ENCODE measurements at places on chromosomes 6 and 20.

GRCh38 chr6:137697267-137697938 lies 169.7 kb upstream of the TNFAIP3 start:
- no peak for ATAC-seq

- ATAC-seq = no peak
Observed at GRCh38 chr6:23137611-23138010, 568.2 kb downstream of the HDGFL1 start.

DNA sequence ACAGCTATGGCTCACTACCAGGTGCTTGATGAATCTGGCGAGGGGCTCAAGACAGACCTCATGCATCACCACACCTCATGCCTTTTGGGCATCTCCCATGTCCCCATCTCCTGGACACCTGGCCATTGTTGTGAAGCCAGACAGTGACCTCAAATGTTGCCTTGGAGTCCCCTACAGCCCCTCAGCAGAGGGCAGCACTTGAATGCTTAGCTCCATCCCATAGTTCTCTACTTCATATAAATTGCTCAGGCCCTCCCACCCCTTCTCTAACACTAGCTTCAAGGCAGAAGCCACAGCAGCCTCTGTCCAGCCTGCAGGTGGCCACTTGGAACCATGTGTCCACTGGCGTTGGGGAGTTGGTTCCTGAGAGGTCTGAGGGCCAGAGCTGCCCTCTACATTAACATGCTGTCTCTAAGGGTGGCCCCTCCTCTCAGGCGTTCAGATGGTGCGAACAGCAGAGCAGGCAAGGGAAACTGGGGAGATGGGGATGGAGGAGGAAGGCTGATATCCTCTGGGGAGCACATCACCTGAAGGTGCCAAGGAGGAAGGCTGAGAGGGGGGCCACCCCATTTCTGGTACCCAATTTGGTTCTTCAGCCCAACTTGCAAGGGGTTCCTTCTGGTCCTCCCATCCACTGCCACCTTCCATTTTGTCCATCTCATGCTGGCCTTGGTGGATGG lies 31.3 kb downstream of the MOCS1 start:
- ATAC-seq = no peak

DNA sequence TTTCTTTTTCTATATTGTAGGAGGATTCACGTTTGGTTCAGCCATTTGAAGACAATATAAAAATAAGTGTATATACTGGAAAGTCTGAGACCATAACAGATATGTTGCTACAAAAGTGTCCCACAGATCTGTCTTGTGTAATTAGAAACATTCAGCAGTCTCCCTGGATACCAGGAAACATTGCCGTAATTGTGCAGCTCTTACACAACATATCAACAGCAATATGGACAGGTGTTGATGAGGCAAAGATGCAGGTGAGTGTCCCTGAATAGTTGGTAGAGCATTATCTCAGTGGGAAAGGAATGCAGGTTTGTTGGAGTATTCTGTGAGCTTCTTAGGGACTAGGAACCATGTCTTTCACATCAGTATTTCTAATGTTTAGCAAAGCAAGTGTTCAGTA lies 18.3 kb upstream of the ADGRF4 start:
- no peak for ATAC-seq

DNA sequence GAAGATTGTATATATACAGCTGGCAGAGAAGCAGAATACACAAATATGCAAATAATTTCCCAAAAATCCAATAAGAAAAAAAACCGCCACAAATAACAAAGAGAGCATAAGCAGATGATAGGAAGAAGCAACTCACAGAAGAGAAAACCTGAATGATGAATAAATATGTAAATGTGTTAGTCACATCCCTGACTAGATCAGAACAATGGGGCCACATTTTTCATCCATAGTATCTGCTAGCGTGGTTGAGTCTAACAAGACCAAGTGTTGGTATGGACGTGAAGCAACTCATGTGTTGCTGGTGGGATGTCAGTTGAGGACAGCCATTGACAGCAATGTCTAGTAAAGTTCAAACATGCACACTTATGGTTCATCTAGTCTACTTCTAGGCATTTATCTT lies 3.9 kb upstream of the SLC22A3 start:
- no peak for ATAC-seq

GRCh38 chr6:109877028-109878004 lies 100.8 kb upstream of the GPR6 start:
- ATAC-seq = peak; percentile 59

GRCh38 chr20:54355631-54356280 lies 119.6 kb upstream of the DOK5 start:
- ATAC-seq = no peak

GRCh38 chr20:45330476-45330875 lies 17.7 kb downstream of the SDC4 start:
- ATAC-seq = no peak

DNA sequence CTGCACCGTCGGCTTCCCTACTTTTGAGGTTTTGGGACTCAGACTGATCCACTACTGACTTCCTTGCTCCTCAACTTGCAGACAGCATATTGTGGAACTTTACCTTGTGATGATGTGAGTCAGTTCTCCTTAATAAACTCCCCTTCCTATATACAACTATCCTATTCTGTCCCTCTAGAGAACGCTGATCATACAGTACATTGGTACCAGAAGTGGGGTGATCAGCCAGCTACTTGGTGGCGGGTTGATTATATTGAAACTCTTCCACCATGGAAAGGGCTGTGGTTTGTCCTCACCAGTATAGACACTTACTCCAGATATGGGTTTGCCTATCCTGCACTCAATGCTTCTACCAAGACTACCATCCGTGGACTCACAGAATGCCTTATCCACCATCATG lies 7.6 kb upstream of the TAF4 start:
- no peak for ATAC-seq

DNA sequence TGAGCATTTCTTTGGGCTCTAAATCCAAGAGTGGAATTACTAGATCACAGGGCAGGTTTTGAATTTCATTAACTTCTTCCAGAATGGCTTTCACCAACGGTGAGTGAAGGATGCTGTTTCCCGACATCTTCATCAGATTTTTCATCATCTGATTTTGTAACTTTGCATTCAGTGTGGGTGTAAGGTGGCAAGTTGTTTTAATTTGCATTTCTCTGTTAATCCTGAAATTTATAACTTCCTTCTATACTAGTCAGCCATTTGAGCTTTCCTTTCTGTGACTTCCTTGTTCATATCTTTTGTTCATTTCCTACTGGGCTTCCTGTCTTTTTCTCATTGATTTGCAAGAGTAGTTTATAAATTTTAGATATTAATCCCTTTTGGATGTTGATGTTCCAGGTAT lies 18.7 kb upstream of the HCK start:
- ATAC-seq = no peak

DNA sequence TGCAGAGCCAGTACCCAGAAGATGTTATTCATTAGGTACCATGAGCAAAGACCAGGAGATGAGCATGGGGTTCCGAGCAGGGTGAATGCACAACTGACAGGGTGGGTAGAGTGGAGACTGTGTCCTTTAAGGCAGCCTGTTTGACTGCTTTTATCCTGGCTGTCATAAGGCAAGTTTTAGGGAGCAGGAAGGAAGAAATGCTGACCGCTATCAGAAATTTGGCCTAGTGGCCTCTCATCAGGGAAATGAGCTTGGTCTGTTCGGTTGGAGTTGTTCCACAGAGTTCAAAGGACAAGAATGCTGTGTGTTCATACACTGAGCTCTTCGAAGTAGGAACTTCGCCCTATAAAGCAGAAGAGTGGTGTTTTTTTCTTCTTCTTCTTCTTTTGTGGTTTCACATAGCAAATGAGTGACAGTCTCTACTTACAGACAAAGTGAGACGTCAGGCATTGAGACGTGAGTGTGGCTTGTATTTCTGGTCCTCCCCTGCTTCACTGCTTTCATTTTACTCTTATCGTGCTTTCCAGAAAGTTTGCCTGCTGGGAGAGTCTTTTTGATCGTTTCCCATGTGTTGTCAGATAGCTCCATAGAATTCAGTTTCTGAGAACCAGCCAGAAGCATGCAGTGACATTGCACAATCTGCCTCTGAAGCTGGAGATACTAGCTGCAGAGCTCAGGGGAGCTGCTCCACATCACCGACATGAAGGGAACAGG lies at the start of gene CASS4:
Gene CASS4 (plus strand): TSS at position 502 of the 714 bp plus-strand sequence. CDS start 199 bp downstream, at position 701.
- ATAC-seq = no peak

DNA sequence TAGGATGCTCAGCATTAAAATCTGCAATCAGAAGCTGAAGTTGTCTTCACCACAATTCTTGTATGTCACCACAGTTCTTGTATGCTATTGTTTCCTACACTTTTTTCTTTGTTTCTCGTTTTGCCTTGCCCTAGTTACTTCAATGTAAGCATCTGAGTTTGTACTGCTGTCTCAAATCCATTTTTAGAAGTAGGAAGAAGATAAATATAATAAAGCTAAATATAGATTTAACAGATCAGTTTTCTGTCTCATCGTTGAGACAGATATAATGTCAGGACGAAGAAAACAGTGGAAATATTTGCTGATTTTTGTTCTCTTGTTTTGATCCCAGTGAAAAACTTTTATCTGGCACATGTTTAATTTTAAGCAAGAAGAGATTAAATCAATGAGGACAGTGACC lies 318.0 kb downstream of the QKI start:
- no peak for ATAC-seq

DNA sequence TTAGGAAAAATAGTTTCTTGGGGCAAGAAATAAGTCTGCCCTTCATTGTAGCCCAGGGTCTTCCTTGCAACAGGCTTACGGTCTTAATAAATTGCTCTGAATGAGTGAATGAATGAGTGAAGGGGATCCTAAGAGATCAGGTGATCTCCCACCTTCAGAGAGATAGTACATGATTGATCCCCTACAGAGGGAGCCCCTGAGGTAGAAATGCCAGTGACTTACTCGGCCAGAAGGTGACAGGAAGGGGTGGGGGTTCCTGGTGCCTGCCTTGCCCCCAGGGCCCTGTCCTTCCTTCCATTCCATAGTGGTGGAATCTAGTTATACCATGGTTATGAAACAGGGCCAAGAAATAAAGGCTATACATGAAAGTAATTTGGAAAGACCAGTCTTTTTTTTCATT lies 215.3 kb upstream of the SSTR4 start:
- ATAC-seq = no peak

- no peak for ATAC-seq
Observed at GRCh38 chr6:52900536-52900935, 9.0 kb downstream of the GSTA3 start.

- ATAC-seq = no peak
Observed at GRCh38 chr6:150683320-150683719, 83.6 kb downstream of the PLEKHG1 start.

GRCh38 chr6:155075930-155076695 lies 81.0 kb downstream of the TIAM2 start:
- no peak for ATAC-seq

- ATAC-seq = no peak
Observed at GRCh38 chr6:159100395-159101182, 55.8 kb upstream of the TAGAP start.

DNA sequence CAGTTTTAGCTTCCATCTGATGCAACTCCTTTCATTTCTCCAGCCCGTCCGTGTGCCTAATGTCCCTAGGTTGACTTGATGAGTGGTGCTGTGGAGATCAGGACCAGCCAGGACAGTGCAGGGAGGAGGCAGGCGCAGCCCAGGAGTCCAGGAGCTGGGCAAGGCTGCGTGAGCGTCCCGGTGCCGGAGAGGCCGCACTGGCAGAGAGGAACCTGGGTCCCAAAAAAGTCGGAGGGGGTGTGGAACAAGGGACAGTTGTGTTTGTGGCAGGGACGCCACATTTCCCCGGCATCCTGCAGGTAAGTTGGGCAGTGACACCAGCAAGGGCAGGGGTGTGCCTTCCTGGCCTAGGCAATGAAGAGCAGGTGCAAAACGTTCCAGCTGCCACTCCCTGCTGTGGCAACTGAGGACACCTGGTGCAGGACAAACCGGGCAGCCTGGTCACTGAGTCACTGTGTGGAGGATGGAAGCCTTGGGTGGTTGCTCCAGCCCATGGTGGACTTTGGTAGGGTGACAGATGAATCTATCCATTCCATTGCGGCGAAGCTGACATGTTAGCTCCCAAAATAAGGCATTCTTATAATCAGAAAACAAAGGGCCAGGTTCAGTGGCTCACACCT lies 53.2 kb downstream of the RAMACL start:
- no peak for ATAC-seq

- ATAC-seq = no peak
Observed at GRCh38 chr6:110534731-110535492, 58.5 kb upstream of the SLC22A16 start.

DNA sequence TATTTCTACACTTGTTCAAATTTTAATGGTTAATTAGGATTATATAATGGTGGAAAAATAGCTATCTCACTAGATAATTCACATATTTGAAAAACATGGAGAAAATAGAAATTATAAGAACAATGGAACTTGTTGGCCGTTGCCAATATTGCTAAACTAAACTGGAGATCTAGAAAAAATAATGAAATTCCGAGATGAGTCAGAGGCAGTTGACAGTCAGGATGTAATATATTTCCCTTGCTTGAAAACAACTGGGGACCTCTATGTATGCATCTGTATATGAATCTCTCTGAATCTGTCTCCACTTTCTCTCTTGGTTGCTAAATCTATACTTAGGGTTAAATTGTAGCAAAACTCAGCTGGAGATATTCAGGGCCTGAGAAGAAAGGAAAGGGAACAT lies 1108.2 kb upstream of the GJE1 start:
- ATAC-seq = no peak

DNA sequence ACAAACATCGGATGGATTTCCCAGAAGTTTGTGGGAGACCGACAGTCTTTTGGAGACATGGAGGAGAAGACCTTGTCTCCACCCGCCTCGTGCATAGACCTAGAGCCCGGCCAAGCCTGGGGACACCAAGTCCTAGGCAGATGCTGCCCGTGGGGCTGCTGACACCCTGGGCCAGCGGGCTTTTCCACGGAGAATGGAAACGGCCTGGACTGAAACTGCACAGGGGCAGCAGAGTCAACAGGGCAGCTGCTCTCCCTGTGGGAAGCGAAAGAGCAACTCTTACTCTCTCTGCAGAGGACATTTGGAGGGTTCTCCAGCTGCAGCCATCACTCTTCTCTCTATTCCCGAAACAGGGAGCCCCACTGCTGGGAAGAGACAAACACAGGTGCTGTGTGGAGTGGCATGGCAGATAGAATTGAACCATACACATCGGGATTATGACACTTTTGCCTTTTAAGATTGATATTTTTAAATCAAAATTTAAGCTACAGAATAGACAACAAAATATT lies 401.2 kb downstream of the THBS2 start:
- no peak for ATAC-seq

DNA sequence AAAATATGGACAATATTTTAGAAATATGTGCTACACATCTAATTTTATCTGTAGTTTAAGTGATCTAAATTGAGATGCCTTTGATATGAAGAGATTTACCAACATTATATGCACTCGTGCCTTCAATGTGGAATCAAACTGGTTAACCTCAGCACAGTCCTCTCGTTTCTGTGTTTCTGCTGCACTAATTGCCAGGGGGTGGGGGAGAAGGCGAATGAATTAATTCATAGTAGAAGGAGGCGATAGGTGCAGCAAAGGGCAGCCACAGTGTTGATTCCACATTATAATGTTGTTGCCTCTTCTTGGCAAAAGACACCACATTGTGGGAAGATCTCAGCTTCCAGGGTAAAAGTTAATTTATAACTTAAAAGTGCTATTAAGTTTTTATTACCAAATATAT lies 161.6 kb downstream of the QKI start:
- ATAC-seq = no peak

- no peak for ATAC-seq
Observed at GRCh38 chr6:35473075-35473849, 5.1 kb downstream of the RPL10A start.

- peak; percentile 63 for ATAC-seq
Observed at GRCh38 chr6:157999168-158000051, 17.7 kb downstream of the SYNJ2 start.

- no peak for ATAC-seq
Observed at GRCh38 chr6:56795466-56796195, 152.9 kb upstream of the DST start.
